ENCODE measurements at places on chromosomes 11 and 22.

DNA sequence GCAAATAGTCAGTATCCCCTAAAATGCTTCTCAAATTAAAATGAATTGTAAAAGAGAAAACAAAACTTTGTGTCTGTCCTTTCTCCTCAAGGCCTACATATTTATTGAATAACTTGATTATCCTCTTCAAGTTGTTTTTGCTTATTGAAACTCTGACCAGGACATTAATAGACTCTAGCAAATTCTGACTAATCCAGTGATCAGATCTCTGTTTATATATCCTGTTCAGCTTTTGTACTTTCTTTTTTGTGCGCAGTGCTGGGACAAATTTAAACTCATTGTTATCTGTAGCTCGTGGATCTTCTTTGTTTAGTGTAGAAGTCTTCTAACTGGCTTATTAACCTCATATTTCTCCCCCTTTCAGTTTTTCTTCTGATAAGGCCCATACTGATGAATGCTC lies 139.9 kb upstream of the SORL1-AS1 start:
- DNase-seq, result no peak

DNA sequence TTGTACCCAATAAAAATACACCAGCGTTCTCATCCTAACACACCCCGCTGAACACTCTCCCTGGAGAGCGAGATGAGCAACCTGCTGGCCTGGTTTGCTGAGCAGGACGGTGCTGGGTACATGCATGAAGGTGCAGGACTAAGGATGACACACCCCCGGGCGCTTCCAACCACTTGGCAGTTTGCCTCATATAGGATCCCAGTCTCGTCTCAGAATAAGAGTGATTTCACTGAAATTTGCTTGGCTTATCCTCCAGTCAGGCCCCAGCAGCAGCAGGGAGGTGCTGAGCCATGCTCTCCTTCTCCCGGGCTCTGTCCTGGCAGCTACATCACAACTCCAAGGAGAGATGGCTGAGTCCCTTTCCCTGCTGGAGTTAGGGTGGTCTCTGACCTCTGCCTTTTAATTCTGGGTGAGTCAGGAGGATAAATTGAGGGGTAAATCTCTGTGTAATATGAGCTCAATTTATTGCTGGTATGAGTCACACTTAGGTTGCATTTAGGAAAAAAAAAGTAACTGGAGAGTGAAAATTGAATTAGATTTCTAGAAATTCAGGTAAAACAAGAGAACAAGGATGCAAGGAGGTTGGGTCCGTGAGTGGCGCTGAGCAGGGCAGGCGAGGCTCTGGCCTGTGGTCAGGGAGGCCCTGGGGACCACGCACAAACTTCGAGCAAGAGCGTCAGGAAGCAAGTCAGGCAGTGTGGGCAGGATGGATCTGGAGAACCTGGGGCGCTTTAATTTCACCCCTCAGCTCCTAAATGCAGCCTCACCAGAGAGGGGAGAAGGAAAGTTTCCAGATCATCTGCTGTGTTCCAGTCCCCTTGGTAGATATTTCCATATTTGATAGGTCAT lies 974.0 kb downstream of the TBC1D22A start:
- DNase-seq, result no peak

DNA sequence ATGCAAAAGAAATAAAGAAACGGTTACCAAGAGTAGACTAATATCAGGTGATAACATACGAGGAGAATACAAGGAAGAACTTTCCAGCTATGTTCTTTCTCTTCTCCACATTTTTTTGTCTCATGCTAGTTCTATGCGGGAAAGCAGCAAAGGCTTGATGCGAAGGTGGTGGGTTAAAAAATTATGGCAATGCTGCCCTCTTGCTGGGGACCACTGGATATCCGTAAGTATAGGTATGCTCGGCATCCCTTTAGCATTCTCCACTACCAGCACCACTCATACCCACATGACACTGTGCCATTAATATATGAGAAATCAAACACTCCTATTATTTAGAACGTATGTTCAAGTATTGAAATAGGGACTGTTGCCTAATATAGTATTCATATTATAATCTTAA lies 776.4 kb downstream of the LRRC4C start:
- DNase-seq, result no peak

- no peak for DNase-seq
Observed at GRCh38 chr22:17732251-17732854, 41.9 kb downstream of the BID start.

- no peak for DNase-seq
Observed at GRCh38 chr22:43101306-43101705, 9.2 kb upstream of the BIK start.
